Retinal pigment epithelial cell (primary cell): ENCODE measurements at places on chromosomes 13 and 19.

DNA sequence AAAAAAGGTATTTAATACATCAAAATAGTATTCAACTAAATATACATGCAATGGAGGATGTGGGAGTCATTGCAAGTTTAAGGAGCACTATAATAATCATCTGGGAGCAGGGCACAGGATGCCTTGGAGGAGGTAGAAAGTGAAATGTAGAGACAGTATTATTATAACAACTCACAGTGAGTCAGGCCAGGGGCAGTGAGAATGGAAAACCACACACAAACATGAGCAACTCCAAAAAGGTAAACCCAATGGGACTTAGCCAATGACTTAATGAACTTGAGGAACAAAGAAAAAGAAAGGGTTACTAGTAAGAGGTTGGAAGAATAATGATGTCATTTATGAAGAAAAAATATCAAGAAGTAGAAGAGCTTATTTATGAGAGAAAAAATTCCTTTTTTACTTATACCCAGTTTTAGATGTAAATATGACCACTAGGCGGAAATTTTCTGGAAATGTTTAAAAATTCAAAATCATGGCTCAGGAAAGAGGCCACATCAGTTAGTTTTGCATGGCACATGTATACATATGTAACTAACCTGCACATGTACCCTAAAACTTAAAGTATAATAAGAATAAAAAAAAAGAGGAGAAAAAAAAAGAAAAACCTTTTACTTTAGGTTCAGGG lies 389.3 kb downstream of the SUCLA2 start:
- DNase-seq: no peak

- no peak for DNase-seq
Observed at GRCh38 chr13:112486386-112487126, 101.4 kb downstream of the TUBGCP3 start.

GRCh38 chr13:23330356-23330755 lies 103.1 kb downstream of the SACS start:
- DNase-seq: no peak

DNA sequence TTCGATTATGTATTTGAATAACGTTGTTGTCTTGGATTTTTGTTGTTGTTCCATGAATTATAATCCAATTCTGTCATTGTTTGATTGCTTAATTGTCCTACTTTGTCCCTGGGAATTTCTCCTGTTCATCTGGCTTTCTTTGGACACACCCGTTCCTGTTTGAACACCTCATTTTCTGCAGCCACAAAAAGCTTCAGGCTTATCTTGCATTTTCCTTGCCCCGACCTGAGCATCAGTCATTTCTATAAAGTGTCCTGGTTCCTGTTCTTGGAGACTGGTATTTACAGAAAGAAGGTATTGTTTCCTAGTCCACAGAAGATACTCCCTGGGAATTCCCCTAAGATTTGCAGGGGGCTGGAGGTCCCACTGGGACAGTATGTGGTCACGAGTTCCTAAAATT lies 731.8 kb upstream of the ARGLU1 start:
- DNase-seq: no peak

GRCh38 chr13:75831389-75831788 lies 195.3 kb downstream of the LMO7 start:
- no peak for DNase-seq

- no peak for DNase-seq
Observed at GRCh38 chr13:89749888-89750287, 1597.6 kb upstream of the MIR17HG start.

DNA sequence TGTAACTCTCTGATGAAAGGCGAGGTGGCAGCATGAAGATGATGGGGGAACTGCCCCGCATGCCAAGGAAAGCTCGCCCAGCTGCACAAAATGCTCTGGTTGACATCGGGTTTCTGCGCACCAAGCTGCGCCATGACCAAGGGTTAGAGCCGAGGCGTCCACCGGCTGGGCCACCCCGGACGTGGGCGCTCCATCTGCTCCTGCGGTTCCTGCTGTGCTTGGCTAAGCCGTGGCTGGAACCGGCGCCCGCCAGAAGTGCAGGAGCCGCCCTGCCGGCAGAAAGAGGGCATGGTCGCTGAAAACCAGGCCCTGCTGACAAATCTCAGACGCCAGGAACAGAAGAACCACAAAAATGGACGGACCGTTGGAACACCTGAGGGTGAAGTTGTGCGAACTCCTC lies 57.9 kb downstream of the ZNF100 start:
- no peak for DNase-seq

GRCh38 chr19:10214784-10215183 lies 16.3 kb downstream of the S1PR2 start:
- no peak for DNase-seq

DNA sequence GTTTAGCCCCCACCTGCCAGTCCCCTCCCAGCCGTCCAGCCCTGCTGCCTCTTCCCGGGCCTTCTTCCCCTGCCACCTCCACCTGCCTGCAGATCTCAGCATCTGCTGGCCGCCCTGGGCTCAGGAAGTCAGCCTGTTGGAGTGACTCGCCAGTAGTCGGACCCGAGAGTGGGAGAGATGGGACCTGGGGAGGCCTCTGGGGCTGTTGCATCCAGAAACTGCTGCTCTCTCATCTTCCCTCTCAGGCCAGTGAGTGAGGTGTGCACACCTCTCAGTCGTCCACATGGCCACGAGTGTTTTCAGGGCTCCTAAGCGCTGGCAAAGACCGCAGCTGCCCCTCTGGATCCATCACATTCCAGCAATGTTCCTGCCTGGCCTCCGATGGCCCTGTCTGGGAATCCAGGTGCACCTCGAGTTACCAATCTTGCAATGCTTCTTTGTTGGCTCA lies 151.8 kb upstream of the SOX1 start:
- DNase-seq: no peak

DNA sequence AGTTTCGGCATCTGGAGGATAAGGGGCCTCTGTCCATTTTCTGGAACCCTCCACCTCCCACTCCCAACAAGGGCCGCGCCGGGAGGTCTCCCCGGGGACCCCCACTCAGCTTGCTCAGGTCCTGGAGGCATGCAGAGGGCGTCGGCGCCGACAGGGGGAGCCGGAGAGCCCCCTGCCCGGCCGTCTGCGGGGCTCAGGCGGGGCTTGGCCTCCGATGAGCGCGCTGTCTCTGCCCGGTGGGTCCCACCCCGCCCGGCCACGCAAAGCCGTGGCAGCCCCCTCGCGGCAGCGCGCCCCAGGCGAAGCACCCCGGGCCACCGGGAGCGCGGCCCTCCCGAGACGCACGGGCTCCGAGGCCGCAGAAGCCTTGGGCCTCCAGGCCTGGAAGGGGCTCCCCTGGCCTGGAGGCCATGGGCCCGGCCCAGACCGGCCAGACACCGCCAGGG lies 149.7 kb upstream of the ZNF536 start:
- DNase-seq: no peak

DNA sequence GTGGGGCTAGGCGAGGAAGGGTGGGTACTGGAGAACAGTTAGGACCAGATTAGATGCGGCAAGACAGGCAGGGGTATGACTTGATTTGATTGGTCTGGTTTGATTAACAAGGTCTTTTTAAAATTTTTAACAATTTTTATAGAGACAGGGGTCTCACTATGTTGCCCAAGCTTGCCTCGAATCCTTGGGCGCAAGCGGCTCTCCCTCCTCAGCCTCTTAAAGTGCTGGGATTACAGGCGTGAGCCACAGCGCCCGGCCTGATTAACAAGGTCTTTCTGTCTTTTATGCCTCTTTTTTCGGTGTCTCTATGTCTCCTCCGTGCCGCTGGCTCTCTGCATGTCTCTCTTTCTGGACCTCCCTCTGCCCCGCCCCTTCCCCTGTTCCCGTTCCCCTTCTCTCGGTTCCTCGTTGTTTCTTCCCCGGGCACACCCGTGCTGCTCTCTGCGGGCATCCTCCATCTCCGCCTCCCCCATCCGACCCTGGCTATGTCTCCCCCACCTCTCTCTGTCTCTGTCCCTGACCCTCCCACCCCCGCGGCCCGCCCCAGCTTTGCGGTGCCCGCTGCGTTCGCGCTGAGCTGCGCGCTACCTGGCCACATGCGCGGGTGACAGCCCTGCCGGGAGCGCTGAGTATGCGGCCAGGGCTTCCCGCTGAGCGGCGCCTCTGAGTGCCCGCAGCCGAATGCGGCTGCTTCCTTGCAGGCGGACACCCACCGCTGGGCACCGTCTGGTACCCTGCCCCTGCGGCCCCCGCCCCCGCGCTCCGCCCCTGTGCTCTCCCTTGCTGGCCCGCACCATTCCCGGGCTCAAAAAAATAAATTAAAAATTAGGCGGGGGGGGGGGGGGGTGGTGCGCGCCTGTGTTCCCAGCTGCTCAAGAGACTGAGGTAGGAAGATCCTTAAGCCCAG lies 8.1 kb upstream of the SDHAF1 start:
- no peak for DNase-seq

DNA sequence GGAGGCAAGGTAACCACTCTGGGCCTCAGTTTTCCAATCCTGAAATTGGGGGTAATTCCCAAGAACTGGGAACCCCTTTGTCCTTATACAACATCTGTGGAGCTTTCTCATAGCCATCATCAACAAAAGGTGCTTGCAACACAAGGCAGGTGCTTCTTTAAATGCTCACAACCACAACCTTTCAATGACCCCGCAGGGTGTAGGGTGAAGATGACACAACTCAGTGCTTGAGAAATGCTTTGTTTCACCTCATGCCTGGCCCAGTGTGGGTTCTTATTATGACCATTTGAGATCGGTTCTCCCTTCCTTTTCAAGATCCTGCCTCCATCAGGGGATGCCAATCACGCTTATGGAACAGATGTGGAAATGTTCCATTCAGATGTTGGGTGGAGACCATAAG lies 8.4 kb downstream of the WIZ start:
- no peak for DNase-seq

- no peak for DNase-seq
Observed at GRCh38 chr13:39401756-39402155, 201.2 kb downstream of the LHFPL6 start.

DNA sequence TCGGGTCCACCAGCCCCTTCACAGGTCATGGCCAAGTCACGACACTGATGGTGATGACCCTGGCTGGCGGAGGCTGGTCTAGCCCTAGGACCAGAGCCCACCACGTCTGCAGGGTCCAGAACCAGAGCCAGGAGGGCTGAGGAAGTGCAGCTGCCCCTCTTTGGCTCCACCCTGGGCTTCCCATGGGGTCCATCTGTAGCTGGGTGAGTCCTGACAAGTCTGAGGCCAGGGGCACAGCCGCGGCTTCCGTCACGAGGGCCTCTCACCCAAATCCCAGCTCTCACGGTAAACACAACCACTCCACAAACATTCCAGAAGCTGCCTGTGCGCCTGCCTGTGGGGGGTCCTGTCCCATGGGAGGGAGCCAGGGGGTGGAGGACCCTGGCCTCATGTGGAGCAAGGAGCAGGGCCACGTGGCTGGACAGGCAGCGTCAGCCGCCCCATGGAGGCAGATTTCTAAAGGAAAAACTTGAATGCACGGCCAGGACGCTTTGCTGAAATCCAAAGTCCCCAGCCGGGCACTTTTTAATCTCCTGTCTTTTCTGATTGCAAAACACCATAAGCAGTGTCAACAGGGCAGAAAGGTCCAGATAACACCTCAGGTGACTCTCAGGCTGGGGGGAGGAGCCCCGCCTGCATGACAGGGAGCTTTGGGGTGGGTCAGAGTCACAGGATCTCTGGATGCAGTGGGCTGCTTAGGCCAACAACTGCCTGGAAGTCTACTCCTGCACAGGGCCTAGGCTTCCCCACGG lies 29.9 kb downstream of the CEBPG start:
- peak; percentile 10 for DNase-seq

DNA sequence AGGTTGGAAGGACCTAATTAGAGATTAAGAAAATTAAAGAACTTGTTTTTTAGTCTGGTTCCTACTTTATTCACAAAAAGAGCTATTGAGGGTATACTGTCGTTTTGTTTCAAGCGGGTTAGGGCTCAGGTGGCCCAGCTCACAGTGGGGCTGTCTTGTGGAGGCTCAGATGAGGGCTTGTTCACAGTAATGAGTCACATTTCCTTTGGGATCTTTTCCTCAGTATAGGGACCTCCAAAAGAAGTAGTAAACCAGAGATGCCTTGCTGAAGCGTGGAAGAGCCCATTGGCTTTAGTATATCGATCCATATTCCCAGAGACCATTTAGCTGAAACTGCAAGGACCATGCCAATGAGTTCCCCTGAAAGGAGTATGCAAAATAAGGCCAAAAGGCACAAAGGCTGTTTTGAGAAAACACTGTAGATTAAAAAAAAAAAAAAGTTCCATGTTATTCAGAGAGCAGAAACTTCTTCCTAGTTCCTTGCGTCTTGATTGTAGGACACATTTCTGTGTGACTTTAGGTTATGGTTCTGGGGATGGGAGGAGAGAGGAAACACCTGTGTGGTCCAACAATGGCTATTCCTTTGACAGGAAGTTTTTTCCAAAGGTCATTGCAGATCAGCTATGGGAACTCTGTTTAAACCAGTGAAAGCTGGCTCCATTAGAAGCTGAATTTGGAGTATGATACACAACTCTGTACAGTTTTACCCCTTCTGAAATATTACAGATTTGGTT lies 32.8 kb upstream of the GPI start:
- DNase-seq: no peak

- no peak for DNase-seq
Observed at GRCh38 chr13:51577690-51578089, 6.6 kb upstream of the WDFY2 start.

GRCh38 chr13:20713014-20713376 lies 9.5 kb downstream of the IL17D start:
- no peak for DNase-seq

DNA sequence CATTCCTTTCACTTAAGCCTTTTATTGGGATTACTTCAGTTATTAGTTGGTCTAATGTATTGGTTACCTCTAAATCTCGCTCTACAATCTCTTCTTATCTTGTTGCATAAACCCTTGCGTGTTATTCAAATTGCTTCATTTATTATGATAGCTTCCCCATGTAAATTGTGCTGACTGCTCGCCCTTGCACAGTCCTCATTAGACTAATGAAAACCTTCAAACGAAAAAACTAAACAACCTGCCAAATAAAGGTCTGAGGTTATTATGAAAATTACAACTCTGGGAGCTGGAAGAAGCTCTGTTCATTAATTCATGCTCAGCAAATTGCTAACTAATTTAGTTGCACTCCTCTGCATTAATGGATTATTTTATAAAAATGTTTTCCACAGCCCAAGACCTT lies 320.1 kb downstream of the DACH1 start:
- no peak for DNase-seq

DNA sequence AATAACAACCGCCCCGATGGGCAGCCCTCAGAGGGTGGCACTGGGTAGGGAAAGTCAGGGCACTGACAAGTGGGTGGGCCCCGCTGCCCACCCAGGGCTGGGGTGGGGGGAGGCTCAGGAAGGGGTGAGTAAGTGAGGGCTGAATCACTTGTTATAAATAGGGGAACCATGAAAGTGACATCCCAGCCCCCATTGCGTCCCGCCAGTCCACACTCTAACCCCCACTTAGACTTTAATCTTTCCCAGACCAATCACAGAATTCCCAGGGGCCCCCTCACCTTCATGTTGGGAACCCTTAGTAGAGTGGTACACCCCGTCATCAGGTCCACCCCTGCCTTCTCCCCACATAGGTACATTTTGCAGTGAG lies 37.0 kb upstream of the NANOS3 start:
- no peak for DNase-seq

- DNase-seq: no peak
Observed at GRCh38 chr13:109146393-109146792, 517.0 kb downstream of the MYO16 start.

GRCh38 chr13:79590394-79590676 lies 109.4 kb downstream of the NDFIP2 start:
- no peak for DNase-seq
